ENCODE measurements at places on chromosomes 16 and 17. TPM values are rescaled to one million over a fixed set of nuclear protein-coding genes. Genes with fewer than 3 reads are reported as not detected.

The PIRT gene
- not detected for total RNA-seq

The CLEC19A gene
- not detected for total RNA-seq

- no peak for DNase-seq
Measured at GRCh38 chr17:876272-876671, 94.1 kb downstream of the MRM3 start.

The KRTAP2-3 gene
- total RNA-seq: not detected

- DNase-seq: peak; percentile 3
Measured at GRCh38 chr17:54666559-54666958, 234.1 kb upstream of the TOM1L1 start.

The SCARF1 gene
- 7.6 TPM for total RNA-seq

GRCh38 chr16:23500862-23501225, 9.4 kb downstream of the GGA2 start:
- DNase-seq: no peak

DNA sequence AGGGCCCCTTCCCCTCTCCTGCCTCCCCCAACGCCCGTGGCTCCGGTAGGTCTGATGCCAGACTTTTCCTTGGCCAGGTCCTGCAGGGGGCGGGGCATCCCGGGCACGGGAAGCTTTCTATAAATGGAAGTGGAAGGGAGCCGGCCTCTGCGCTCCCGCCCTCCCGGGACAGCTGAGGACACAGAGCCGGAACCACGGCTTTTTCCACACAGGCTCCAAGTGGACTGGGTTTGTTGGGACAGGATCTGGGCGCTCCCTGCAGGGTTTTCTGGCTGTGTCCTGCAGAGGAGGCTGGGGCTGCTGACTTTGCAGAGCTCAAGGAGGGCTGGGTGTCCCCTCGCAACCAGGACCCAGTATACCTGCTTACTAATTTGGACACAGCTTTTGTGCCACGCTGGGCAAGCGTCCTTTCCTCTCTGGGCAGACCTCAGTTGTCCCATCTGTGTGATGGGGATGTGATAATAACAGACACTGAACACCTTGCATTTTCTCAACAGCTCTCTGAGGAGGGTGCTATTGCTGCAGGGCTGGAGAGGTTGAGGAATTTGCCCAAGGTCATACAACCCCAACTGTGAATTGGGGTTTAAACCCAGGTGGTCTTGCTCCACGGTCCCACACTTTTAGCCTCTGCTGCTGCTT, 1.8 kb downstream of the TNS4 start:
- peak; percentile 92 for DNase-seq

- DNase-seq: peak; percentile 22
Measured at GRCh38 chr17:29168079-29168758, 12.0 kb downstream of the MYO18A start.

- DNase-seq: no peak
Measured at GRCh38 chr16:47460359-47460710, 528 bp downstream of the ITFG1 start.

The ZSCAN10 gene
- 217 TPM for total RNA-seq

GRCh38 chr17:45440161-45440778, 7.6 kb upstream of the ARHGAP27 start:
- DNase-seq: peak; percentile 80

The HS3ST3A1 gene
- total RNA-seq: 11.5 TPM

- DNase-seq: no peak
Measured at GRCh38 chr17:63070031-63070430, 104.0 kb downstream of the TANC2 start.

DNA sequence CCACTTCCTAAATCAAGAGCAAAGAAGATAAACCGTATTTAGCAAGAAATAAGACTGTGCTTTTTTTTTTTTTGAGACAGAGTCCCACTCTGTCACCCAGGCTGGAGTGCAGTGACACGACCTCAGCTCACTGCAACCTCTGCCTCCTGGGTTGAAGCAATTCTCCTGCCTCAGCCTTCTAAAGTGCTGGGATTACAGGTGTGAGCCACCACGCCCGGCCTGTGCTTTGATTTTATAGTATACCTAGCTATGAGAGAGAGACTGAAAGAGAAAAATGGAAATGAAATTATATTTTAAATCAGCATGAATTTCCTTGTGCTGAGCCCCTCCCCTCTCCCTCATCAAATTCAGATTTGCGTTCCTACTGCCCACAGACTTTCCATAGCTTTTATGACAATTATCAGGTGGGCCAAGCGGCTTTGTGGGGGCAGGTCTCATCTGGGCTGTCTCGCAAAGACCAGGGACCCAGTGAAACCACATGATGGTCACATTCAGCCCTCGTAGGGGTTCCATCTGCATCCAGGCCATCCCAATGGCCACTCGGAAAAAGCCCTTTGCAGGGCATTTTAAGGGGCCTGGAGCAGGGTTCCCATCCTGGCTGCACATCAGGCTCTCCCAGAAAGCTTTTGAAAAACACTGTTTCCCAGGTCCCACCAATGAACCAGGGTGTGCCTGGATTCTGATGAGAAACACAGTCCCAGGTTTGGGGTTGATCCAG, 8.5 kb downstream of the CACNG1 start:
- no peak for DNase-seq

DNA sequence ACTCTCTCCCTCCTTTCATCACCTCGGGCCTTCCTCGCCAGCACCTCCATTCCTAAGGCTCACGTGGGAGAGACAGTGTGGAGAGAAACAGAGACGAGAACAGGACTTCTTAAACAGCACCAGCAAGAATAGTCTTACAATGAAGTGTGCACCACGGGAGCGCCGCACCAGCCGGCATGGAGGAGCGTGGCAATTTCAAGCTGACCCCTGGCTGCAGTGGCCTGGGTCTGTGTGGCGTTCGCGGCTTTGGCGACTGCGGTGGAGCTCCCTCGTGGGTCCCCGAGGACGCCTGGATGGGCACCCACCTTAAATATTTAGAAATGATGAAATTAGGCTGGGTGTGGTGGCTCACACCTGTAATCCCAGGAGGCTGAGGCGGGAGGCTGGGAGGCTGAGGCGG, 20.5 kb upstream of the MED9 start:
- DNase-seq: no peak

DNA sequence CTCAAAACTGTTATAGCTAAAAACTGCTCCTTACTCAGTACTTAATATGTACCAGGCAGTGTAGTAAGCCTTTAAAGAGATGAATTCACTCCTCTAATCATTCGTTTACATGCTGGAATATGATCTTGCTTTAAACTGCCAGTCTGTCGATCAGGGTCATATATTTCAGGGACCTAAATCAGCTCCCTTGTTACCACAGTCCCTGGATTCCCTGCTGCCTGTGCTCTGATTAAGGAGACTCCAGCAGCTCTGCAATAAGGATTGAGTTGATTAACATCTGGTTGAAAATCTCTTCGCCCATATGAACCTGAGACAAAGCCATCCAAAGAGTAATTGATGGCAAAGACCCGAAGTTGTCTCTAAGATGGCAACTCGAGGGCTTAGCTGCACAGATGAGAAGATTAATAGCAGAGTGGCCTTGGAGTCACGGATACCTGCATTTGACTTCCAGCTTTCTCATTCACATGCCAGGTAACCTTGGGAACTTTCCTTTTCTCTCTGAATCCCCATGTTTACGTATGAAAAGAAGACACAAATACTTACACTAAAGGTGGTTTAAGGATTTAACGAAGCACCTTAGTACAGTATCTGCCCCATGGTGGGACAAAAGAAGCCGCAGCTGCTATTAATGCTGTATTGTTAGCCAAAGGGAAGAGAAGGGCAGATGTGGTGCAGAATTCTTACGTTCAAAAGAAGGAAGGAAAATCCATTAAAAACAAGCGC, 68.2 kb downstream of the VAT1L start:
- DNase-seq: peak; percentile 30

DNA sequence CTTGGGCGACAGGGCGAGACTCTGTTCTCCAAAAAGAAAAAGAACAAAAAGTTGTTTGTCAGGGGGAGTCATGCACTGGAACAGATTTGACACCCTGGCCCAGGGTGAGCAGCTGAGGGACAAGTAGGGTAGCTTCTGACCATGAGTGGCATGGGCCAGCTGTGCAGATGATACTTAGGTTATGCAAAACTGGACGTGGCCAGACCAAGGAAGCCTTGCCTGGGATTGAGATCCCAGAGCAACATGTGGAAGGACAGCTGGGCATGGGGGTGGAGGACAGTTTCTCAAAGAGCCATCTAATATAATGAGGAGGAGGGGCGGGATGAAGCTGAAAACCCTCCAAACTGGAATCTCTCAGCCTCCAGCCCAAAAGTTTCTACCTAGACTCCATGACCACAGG, 19.6 kb upstream of the SLC35B1 start:
- DNase-seq: no peak

The CAPNS2 gene
- total RNA-seq: not detected

The KPNA2 gene
- 410 TPM for total RNA-seq

GRCh38 chr17:1162116-1162855, 17.5 kb downstream of the ABR start:
- no peak for DNase-seq

GRCh38 chr16:67170949-67171649, 761 bp downstream of the NOL3 start:
- no peak for DNase-seq

DNA sequence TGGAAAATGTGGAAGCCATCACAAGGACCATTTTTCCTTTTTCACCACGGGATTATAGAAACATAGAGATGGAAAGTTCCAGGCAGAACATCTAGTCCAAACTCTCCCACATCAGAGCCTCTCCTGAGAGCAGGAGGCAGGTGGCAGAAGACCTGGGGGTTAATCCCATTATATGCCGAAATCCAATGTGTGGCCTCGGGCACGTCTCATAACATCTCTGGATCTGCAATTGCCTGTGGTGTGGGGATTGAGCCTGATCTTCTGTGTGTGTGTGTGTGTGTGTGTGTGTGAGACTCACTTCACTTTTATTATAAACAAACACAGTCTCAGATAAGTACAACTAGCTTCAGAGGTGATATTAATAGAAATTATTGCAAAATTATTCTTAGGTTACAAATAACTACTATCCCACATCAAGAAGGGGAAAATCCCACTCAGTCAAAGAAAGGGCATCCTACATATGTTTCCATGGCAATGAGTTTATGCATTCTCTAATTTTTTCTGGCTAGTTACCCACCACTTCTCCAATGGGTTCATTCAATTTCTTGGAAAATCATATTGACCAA, 199.1 kb downstream of the FOXL1 start:
- no peak for DNase-seq

DNA sequence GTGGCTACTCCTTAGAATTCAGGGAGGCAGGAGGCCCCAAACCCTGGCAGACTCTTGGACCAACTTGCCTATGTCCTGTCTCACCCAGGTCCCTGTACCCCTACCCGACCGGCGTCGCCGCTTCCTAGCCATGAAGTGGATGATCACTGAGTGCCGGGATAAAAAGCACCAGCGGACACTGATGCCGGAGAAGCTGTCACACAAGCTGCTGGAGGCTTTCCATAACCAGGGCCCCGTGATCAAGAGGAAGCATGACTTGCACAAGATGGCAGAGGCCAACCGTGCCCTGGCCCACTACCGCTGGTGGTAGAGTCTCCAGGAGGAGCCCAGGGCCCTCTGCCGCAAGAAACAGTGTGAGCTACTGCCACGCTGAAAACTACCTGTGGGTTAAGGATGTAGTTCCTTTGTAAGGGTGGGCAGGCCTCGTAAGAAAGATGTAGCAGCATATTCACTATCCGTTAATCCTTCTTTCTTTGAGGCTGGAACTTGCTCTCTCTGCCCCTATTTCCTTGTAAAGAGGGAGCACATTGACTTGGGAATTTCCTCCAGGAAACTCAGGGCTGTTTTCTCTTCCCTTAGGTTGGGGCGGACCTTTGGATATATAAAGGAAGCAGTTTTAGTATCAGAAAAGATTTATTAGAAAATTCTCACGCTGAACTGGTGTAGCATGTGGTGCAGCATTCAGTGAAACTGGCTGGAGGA, 4.1 kb downstream of the MRPS7 start:
- no peak for DNase-seq

The ZNF747 gene
- 16.2 TPM for total RNA-seq

GRCh38 chr17:70256751-70257150, 87.4 kb downstream of the KCNJ2 start:
- DNase-seq: no peak

The PDILT gene
- not detected for total RNA-seq

- no peak for DNase-seq
Measured at GRCh38 chr16:70800311-70800710, 647 bp downstream of the VAC14 start.

- no peak for DNase-seq
Measured at GRCh38 chr16:79800016-79800608, 199.6 kb upstream of the MAF start.

DNA sequence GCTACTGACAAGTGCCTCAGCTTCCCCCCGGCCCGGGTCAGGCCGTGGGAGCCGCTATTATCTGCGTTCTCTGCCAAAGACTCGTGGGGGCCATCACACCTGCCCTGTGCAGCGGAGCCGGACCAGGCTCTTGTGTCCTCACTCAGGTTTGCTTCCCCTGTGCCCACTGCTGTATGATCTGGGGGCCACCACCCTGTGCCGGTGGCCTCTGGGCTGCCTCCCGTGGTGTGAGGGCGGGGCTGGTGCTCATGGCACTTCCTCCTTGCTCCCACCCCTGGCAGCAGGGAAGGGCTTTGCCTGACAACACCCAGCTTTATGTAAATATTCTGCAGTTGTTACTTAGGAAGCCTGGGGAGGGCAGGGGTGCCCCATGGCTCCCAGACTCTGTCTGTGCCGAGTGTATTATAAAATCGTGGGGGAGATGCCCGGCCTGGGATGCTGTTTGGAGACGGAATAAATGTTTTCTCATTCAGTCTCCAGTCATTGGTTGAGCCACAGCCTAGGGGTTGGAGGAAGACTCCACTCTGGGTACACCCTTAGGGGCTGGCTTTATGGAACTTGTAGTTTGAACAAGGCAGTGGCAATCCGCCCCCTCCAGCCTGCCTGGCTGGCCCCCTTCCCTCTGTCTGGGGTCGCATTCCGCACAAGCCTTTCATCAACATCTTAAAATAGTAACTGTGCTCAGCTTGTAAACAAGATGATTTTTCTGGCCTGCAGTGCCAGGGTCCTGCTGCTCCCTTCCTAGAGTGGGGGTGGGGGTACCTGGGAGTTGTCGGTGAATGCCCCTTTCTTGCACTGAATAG, 4.1 kb downstream of the SYNGR2 start:
- peak; percentile 71 for DNase-seq

- peak; percentile 79 for DNase-seq
Measured at GRCh38 chr17:20008242-20009051, 712 bp upstream of the SPECC1 start.

DNA sequence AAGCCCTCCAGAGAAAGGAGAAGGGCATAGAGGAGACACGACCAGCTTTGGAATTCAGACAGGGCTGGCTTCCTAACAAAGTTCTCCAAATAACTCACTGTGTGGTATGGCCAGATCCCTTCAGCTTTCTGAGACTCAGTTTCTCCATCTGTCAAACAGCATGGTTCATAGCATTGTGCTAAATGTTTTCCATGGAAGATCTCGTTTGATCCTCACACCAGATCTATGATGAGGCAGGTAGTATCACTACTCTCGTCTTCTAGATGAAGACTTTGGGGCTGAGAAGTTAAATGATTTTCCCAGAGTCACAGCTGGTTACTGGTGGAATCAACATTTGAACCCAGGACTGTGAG, 507.3 kb downstream of the HAPSTR1 start:
- DNase-seq: no peak

GRCh38 chr17:17508019-17508535, 11.9 kb upstream of the RASD1 start:
- DNase-seq: no peak

GRCh38 chr16:66899945-66900710, 18.6 kb downstream of the CDH16 start:
- peak; percentile 83 for DNase-seq

GRCh38 chr17:76240461-76241203, at the start of gene RNF157:
RNF157 (minus strand) TSS chr17:76240493; CDS start chr17:76240240, 253 bp downstream.
- peak; percentile 93 for DNase-seq

- no peak for DNase-seq
Measured at GRCh38 chr17:9205520-9206409, 184.5 kb downstream of the NTN1 start.

The PRCD gene
- total RNA-seq: 0.83 TPM
